ENCODE measurements at places on chromosomes 1 and 21.

GRCh38 chr1:24914226-24915069, 15.6 kb downstream of the RUNX3 start:
- peak; percentile 36 for DNase-seq

- DNase-seq = peak; percentile 62
Measured at GRCh38 chr1:52032785-52033131, 852 bp downstream of the KTI12 start.

DNA sequence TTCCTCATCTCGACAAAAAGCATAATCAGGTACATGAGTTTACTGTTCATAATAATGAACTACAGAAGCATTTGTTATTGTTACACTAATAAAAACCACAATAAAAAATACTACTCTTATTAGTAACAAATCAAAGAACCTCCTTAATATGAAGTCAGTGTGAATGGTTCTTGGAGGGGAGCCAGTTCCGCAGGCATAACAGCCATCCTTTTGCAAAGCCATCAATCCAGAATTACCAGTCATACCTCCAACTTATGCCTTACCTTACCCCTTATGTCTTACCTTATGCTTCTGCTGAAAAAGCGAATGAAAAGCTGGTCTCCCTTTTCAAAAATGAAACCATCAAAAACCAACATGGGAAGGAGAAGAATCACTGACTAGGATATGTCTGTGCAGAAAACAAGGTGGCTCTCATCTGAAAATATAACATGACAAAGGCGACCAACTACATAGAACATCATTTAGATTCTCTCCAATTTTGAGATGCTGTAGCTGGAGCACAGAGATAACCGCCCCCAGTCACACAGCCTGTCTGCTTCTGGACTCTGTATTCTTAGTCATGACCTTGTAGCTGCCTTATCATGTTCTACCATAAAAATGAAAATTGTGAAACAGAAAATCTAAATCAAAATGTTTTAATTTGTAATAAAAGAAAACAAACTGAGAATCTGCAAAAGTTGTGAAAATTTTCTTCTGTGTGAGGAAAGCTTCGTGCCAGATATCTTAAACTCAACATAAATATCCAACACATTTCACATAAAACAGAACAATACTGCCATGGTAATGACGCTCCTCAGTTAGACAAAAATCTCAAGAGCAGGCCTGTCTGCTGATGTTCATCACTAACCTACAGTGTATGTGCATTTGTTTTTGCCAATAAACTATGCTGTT, 438.2 kb downstream of the SMYD3 start:
- DNase-seq = no peak

- DNase-seq = no peak
Measured at GRCh38 chr1:198711837-198712236, 73.0 kb downstream of the PTPRC start.

DNA sequence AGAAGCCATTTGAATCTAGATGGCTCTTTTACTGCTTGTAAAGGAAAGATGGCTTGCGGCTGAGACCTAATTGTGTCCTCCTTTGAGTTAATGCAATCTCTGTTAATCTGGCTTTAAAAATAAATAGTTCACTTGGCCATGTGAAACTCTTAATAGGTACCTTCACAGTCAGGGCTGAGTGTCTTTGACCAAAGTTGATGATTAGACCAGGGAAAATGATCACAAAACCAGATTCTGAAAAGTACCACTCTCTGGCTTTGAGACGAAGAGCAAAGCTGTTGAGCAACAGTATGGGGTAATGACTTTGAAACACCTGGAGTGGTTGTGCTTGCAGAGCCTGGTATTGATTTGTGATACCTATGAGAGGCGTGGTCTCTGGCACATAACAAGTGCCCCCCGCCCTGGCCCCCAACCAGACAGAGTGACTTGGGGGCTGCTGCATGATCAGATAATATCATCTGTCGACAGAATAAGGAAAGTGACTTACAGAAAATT, 4.7 kb downstream of the HUNK start:
- DNase-seq = no peak

GRCh38 chr1:112983537-112984131, 27.6 kb upstream of the SLC16A1 start:
- no peak for DNase-seq

Measured in GM03348 (cell line).